Activated CD4-positive, CD25-positive, alpha-beta regulatory T cell treated with anti-CD3 and anti-CD28 coated beads, Interleukin-2, amount 50 U/mL, for 72 hours (primary cell): ENCODE measurements at places on chromosomes 1 and 21.
A peak's percentile ranks its signal among the peaks of the same experiment; 100 is the strongest.

DNA sequence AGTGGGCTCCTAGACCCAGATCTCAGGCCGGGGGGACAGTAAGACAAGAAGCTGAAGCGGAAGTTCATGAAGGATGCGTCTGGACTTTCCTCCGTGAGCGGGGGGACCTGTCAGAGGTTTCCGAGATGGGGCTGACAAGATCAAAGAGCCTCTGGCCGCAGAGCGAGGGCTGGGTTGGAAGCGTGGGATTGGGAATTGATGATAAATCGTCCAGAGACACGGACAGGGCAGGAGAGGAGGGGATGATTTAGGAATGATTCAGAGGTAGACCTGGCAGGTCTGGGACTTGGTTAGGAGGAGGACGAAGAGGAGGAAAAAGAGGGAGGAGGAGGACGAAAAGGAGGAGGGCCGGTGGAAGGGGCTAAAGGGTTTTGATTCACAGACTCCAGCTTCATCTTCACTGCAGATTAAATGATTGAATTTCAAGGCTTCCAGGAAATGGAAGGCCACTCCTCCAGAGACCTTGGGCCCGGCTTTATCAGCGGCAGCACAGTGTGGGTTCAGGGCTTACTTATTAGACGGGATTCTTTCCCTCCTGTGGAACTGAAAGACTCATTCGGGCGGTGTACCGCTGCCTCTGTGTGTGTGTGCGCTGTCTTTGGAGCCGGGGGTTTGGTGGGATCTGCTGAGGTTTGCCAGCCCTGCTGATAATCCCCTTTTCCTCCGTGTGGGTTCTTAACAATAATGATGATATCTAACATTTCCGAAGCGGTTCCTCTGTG is 85.7 kb upstream of the SLC45A1 start:
- no peak for DNase-seq

DNA sequence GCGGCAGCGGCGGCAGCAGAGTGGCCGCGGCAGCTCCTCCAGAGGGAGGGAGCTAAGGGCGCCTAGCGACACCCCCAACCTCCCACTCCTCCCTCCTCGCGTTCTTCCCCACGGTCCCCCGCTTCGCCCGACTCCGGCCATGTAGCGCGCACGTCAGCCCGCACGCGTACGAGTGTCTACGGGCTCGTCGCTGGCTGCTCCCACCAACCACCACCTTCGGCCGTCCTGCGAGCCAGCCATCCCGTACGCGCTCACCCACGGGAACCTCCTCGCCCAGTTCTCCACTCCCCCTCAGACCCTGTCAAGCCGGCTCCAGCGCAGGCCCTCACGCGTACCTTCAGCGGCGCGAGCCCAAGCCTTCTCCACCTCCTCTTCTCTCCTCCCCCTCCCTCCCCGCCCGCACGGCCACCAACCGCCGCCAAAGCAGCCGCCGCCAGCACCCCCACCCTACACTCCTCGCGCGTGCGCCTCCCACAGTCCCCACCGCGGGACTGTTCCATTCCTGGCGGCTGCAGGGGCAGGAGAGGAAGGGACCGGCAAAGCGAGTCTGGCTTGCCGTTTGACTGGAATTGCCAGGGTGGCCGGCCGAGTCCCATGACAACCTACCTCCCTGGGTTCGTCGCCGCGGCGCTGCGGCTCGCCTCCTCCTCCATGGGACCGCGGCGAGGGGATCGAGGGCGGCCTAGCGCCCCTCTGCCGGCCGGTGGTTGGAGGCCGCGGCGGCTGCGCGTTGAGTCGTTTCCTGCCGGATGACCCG is at the start of gene YY1AP1:
Gene YY1AP1 (minus strand): TSS at position 451 of the 757 bp plus-strand sequence. CDS start 8,338 bp downstream, outside the sequence.
- peak; percentile 91 for DNase-seq

GRCh38 chr1:180527101-180527669 is 24.8 kb upstream of the ACBD6 start:
- DNase-seq: no peak

GRCh38 chr1:103859721-103860120 is 110.0 kb downstream of the AMY1C start:
- DNase-seq: no peak

GRCh38 chr1:238677567-238677966 is 708.8 kb upstream of the CHRM3 start:
- no peak for DNase-seq

GRCh38 chr1:165253818-165254254 is 102.7 kb downstream of the LMX1A start:
- no peak for DNase-seq

GRCh38 chr1:228317891-228318810 is 88.5 kb downstream of the TRIM11 start:
- DNase-seq: peak; percentile 18

DNA sequence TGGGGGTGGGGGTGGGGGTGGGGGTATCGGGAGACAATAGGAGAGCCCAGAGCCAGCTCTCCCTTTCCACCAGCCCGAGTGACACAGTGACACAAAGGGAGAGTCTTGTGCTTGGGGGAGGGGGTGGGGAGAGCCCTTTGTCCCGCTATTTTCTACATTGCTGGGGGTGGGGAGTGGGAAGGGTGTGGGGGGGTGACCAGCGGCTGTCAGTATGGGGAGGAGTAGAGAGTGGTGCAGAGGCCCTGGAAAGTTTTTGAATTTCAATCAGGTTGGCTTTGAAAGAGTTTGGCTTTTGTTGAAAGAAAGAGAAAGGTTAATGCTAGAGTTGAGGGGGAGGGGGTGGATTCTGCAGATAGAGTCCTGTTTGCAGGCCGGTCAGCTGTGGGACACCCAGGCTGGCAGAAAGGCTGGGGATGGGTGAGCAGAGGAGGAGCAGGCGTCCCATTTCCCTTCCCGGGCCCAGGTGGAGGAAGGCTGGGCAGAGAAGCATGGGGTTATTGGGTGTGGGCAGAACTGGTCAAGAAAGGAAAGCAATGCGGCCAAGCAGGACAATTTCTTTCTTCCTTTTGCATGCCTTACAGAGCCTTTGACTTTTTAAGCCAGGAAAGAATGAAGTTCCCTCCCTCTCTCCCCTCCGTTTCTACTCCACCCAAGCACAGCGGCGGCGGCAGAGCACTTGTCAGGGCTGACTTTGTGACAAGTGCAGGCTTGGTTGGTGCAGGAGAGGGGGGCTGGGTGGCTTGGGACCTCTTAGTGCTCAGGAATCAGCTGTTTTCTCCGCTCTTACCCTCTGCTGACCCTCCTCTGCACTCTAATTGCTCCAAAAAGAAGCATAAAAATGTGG is 96.2 kb downstream of the RNF220 start:
- no peak for DNase-seq

GRCh38 chr1:55318116-55318817 is 103.1 kb upstream of the USP24 start:
- DNase-seq: no peak

DNA sequence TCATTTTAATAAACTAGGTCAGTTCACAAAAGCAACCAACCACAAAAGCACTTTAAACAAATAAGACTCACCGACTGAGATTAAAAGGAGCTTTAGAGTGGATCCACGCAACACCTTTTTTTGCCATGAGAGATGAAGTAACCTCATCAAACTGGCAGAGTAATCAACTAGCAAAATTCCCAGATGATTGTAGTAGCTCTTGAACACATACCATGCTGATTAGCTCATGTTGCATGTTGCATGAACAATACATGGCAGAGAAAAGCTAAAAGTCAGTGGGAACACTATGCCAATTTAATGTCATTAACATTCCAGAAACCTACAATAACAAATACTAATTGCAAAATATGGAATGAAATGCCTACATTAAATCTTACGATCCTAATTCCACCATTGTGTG is 4.1 kb downstream of the WARS2 start:
- no peak for DNase-seq

DNA sequence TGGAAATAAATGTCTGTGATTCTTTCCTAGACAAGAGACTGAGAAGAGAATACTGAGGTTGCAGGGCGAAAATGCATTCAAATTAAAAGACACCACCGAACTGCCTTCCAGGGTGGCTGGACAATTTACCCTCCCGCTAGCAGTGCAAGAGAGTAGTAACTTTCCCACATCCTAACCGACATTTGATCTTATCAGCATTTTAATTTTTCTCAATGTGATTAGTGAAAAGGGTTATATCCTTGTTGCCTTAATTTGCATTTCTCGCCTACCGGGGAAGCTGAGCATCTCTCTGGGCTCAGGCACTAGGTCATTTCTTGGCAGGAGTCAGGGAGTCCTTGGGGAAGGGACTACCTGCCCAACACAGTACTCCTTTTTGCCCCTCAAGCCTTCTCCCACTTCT is 2.8 kb downstream of the TNFRSF8 start:
- no peak for DNase-seq

- DNase-seq: no peak
Measured at GRCh38 chr1:227769047-227769935, 34.1 kb downstream of the SNAP47 start.

DNA sequence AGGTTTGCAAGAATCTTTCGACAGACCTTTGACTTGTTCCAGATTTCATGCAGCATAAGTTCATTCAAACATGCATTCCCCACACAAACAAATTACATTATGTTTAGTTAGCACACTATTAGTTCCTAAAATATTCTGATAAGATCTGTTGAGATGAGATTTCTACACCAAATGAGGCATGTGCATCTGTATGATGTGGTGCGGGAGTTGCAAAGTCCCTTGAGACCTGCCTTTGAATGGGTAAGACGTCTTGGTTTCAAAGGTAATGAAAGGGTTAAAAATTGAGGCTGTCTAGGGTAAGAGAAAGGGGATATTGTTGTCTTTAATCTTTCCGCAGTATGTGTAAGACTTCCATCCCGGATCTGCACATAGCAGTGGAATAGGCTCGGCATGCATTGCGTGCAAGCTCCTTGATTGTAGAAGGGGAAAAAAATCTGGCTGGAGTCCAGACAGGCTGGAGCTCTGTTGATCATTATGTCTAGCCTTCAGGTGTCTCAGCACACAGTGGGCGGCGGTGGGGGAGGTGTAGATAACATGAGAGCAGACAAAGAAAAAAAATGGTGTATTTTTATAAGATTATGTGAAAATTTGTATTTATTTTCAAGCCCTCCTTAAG is 296.6 kb downstream of the PTPRC start:
- peak; percentile 41 for DNase-seq

- DNase-seq: no peak
Measured at GRCh38 chr1:12491656-12492055, 126.4 kb downstream of the DHRS3 start.

DNA sequence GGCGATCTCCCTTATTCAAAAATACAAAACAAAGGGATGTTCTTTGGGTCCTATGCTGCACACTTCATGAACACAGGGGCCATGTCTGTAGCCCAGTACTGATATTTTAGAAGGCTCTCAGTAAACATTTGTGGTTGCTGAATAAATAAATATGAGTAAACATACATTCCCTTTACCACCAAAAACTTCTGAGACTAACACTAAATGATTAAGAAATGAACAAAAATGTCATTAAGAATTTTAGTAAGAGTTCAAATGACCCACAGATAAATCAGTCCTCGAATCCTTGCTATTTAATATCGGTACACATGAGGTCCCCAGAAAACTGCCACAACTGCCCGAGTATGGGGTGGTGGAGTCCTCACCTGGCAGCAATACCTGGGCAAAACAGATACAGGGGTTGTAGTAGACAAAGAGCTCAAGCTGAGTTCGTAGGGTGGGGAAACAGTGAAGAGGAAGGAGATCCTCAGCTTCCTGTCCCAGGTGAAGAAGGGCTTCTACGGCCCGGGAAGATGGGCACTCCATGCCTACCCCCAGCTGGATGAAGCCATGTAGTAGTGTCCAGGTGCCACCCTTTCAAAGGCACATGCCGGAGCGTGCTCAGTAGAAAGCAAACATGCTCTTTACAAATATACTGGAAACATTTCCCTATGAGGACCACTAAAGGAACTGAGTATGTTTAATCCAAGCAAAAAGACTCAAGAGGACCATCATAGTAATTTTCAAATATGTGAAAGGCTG is 72.6 kb upstream of the ARHGAP29 start:
- no peak for DNase-seq

DNA sequence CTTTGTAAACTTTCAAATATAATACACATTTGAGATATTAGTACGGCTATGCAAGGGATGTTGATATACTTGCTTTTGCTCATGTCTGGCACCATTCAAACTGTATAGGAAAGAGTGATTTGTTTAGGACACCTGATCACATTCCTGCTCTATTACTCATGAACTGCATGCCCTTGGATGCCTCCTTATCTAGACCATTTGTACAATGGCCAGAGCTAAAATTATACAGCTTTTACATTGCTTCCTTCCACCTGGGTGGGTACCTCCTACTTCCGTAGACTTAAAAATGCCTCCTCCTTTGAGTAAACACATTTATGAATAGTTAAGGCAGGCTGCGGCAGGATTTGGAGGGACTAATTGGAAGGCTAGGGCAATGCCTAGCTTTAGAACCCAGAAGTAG is 85.4 kb upstream of the PBX1 start:
- no peak for DNase-seq

GRCh38 chr1:32954168-32954567 is 10.4 kb downstream of the RNF19B start:
- DNase-seq: no peak

- no peak for DNase-seq
Measured at GRCh38 chr21:33441489-33442477, 38.0 kb downstream of the TMEM50B start.

GRCh38 chr1:232709386-232709785 is 79.5 kb upstream of the SIPA1L2 start:
- DNase-seq: no peak

DNA sequence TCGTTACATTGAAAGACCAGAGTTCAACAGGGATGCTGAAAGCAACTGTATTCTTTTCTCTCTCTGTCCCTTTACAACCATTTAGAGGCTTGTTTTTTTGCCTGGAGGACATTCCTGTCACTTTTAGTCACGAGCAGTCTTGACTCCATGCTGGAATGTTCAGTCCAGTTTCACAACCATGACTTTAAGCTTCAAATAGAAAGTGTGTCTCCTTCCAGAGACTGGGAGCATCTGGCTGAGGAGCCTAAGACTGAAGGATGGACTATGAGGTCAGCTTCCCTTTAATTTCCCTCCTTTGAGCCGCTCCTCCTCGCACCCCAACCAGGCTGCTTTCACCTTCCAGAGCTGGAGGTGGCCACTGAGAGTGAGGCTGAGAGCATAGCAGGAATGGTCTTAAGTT is 10.5 kb upstream of the RYR2 start:
- no peak for DNase-seq

- no peak for DNase-seq
Measured at GRCh38 chr21:34003428-34003827, 70.0 kb upstream of the MRPS6 start.

DNA sequence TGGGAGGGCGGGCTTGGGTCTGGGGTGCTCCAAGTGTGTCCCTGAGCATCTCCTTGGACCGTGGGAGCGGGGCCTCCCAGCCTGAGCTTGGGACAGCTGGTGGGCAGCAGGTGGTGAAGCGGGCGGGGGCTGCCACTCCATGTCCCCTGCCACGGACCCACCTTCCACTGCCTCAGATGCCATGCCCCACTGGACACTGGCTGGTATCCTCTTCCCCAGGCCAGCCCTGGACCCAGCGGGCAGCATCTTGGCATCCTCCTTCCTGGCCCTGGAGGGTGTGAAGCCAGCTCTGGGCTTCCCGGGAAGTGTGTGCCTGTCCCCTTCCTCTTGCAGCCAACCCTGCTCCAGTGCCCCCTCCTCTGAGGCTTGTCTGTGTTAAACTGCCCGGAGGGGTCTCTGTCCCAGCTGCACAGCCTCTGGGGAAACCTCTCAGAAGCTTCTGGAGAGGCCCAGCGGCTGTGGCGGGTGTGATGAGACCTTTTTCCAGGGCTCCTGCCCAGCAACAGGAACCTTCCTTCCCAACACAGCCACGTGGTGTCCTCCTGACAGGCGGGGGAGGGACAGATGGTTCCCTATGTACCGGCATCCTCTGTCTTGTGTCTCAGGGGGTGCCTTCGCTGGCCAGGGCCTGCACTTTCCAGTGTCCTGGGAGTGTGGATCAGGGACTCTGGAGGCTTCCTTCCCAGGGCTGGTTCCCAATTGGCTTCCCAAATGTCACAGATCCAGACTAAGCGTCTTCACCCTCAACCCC is 81.6 kb upstream of the DISP3 start:
- no peak for DNase-seq

- no peak for DNase-seq
Measured at GRCh38 chr1:207799989-207800648, 48.3 kb downstream of the CD46 start.
